ENCODE measurements at places on chromosomes 12 and 14.

DNA sequence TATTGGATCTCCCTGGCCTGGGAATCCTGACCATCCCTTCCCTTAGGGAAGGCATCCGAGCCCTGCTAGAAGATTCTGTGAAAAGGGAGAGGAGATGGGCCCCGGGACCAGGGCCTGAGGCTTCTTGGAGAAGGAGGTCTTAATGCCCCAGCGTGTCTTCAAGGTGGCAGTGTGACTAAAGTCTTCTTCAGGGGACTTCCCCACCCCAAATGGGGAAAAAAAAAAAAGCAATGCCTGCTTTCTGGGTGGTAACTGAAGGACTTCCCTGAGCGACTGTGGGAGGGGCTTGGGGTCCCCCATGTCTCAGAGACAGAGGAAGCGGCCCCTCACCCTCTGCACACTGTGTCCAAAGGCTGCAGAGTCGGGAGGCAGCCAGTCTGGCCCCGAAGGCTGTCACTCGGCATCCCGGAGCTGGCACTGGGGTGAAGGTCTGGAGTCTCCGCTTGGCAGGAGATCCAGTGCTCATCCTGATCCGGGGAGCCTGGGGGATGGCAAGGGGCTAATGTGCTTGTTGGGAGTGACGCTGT, 7.8 kb upstream of the PGF start:
- no peak for DNase-seq

DNA sequence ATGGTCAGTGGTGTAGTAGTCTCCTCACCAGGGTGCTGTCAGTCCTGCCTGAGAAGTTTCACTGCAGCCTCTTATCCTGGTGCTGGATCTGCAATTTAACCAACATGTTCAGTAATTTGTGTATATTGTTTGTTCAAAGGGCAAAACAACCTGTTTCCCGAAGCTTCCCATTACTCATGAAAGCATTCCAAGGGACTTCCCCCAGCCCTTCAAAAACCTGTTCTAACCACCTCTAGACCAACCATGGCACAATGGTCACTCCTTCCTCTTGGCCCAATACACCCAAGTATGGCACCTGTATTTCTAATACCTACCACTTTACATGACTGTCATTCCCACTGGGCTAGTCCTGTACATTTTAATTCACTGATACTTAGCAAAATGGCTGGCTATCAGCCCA, 12.1 kb downstream of the CKAP4 start:
- no peak for DNase-seq

DNA sequence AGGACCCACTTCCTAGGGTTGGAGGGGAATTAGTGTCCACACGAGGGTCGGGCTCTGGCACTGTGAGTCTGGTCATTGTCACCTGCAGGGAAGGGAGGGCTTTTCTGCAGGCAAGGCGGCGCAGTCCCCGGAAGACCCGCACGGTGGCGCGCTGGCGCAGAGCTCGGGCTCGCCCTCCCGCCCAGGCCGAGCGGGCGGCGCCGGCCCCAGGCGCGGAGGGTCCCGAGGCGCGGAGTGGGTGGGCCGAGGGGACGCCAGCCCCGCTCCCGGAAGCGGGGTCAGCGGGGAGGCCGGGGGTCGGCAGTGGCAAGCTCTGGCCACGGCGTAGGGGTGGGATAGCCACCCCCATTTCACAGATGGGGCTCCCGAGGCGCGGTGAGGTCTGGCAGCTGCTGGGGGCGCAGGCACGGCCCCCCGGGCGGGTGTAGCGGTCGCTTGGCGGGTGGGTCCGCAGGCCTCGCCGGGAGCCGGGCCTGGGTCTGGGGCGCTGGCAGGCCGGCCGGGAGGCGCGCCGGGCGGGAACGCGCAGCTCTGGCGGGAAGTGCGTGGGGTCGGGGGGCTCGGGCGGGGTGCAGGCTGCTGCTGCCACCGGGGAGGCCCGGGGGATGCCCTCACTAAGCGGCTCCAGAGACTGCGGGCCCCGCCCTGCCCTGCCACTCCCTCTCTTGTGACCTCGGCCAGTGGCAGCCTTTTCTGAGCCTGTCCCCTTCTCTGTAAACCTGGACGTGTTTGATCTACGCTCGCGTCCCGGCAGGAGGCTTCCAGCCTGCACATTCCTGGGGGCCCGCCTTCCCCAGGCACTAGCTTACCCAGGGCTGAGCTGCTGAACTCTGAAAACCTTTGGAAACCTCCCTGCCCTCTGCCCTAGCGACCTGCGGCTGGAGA, 46.1 kb downstream of the CYP46A1 start:
- peak; percentile 11 for DNase-seq

GRCh38 chr14:89669193-89669592, 252.2 kb upstream of the FOXN3 start:
- DNase-seq, result no peak

GRCh38 chr14:75231320-75231719, 47.3 kb upstream of the FOS start:
- no peak for DNase-seq
